Astrocyte of the hippocampus (primary cell): ENCODE measurements at places on chromosomes 5 and 9.
A peak's percentile ranks its signal among the peaks of the same experiment; 100 is the strongest.

DNA sequence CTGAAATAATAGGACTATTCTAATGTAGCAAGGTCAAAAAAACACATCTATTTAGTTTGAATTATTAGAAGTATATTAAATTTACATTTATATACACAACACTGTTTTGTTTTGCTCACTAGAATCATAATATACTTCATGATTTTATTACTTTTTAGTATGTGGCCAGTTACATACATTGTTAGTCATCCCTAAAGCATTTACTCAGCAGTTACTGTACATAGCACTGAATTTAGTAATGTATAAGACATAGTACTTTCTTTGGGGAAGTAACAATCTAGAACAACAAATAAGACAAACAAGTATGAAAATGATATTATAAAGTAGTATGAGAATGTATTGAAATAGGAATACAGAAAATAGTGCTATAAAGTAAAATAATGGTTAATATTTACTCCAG lies 28.2 kb downstream of the ERCC8 start:
- no peak for DNase-seq

DNA sequence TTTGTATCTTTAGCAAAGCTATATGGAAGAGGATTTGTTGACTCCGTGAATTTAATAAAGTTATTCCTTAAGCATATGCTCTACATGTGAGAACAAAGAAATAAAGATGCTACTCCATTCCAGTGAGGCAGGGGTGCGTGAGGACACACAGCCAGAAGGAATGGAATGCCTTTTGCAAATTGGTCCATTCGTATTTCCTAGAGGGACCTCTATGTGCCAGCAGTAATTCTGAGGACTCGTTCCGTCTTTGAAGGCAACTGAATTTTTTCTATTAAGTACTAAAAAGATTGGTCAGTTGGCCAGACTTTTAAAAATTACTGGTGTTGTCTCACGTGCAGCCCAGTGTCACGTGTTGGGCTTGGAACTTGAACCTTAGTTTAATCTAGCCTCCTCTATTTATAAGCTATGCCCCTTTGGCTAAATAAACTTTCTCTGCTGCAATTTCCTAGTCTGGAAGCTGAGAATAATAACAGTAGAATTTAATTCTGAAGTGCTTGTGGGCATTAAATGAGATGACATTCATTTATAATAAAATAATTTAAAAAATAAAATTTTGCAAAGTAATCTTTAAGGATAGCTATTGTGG lies 13.9 kb downstream of the RAI14 start:
- no peak for DNase-seq

GRCh38 chr9:90421786-90422185 lies 220.8 kb downstream of the DIRAS2 start:
- no peak for DNase-seq

DNA sequence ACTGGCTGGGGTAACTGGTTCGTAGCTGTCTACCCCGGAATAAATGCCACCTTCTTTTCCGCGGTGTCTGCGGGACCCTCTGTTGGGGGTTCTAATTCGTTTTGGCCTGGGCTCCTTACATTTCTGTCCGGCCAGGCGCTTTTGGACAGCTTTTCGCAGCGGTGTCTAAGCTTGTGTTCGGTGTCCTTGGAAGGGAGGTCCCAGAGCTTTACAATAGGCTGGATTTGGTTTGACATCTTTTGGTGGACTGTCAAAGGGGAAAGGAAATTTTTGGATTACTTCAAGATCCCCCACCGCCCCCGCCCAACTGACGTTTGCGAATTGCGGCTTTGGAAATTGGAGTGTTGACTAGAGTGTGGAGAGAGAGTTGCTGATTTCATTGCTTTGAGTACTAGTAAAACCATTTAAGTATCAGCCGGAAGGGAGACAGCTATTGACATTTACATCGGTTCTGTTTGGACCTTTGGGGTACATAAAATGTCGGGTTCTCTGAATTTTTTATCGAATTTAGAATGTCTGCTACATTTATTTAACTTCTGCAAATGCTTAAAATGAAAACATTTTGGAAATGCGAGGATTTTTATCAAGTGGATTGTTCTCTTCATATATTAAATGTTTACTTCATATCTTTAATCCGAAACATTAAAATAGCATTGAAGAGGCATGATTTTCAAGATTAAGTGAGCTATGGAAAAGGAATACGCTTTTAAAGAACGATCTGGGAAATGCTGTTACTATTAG lies 4.7 kb upstream of the PURA start:
- DNase-seq = peak; percentile 27
